Hematopoietic multipotent progenitor cell treated with erythropoietin and hydrocortisone succinate and interleukin-3 and kit ligand, for 6 days (in vitro differentiated cells): ENCODE measurements at places on chromosomes 6 and 20.

GRCh38 chr20:9137001-9137400, 68.1 kb downstream of the PLCB4 start:
- DNase-seq: peak; percentile 14

DNA sequence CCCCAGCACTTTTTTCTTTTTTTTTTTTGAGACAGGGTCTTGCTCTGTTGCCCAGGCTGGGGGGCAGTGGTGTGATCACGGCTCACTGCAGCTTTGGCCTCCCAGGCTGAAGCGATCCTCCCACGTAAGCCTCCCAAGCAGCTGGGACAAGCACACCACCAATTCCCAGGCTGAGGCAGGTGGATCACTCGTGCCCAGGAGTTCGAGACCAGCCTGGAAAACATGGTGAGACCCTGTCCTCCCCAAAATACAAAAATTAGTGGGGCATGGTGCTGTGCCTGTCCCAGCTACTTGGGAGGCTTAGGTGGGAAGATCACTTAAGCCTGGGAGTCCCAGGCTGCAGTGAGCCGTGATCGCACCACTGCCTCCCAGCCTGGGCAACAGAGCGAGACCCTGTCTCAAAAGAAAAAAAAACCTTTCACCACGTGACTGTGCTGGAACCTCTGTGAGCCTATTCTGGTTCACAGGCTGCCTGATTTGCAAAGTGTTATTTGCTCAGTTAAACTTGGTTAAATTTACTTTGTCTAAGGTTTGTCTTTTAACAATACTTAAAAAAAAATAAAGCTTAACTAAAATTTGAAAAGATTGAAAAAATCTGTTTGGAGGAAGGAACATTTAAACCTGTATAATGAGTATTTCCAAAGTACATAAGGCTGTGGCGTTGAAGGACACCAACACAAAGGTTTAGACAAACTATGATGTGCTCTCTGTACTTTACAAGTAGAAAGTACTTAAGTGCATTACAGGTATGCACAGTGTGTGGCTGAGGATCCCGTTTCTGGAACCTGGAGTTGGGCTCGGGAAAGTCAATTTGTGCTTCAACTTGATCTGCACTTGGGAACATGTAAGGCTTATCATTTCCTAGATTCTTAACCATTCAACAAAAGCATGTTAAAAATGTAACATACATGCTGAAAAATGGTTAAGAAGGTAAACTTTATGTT, 55.0 kb downstream of the PPP1R3G start:
- DNase-seq: no peak

GRCh38 chr6:85008296-85009009, 244.1 kb upstream of the TBX18 start:
- no peak for DNase-seq

- no peak for DNase-seq
Observed at GRCh38 chr6:41872147-41872546, 23.0 kb downstream of the USP49 start.

- no peak for DNase-seq
Observed at GRCh38 chr6:44177691-44178423, 19.2 kb downstream of the CAPN11 start.

GRCh38 chr6:149646599-149646998, 1.9 kb downstream of the KATNA1 start:
- peak; percentile 65 for DNase-seq
